Activated CD4-positive, CD25-positive, alpha-beta regulatory T cell treated with anti-CD3 and anti-CD28 coated beads, Interleukin-2, amount 50 U/mL, for 24 hours (primary cell): ENCODE measurements at places on chromosomes 2 and 18.

GRCh38 chr2:44801289-44801840 is 140.1 kb upstream of the SIX3 start:
- ATAC-seq, result no peak

GRCh38 chr2:48712151-48712550 is 43.4 kb downstream of the LHCGR start:
- no peak for ATAC-seq

- ATAC-seq, result no peak
Observed at GRCh38 chr2:64456293-64456692, 2.3 kb downstream of the LGALSL start.

GRCh38 chr2:225113371-225114015 is 71.2 kb upstream of the DOCK10 start:
- ATAC-seq, result no peak

- no peak for ATAC-seq
Observed at GRCh38 chr2:46167406-46167805, 129.8 kb upstream of the EPAS1 start.
